ENCODE measurements at places on chromosomes 16 and 17.

DNA sequence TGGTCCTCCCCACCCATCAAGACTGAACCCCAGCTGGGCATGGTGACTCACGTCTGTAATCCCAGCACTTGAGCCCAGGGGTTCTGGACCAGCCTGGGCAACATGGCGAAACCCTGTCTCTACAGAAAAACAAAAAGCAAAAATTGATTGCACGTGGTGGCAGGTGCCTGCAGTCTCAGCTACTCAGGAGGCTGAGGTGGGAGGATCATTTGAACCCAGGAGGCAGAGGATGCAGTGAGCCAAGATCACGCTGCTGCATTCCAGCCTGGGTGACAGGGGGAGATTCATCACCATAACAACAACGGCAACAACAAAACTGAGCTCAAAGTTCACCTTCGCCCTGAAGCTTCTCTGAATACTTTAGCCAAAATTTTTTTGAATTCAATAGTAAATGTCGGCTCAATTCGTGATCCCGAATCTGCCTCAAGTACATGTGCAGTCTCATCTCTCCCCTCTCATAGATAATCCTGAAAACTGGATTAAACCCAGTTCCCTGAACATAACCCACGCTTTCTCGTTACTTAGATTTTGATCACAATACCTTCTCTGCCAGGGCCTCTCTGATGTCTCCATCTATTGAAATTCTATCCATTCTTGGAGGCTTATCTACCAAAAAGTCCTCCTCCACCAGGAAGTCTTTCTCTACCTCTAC, 13.5 kb upstream of the MYH10 start:
- no peak for DNase-seq

GRCh38 chr16:49701789-49702494, 154.0 kb downstream of the ZNF423 start:
- DNase-seq = no peak

- DNase-seq = no peak
These were observed 7.4 kb upstream of the ARMC7 start for GRCh38 chr17:75102385-75102821.

GRCh38 chr17:80445726-80446110, 30.7 kb downstream of the NPTX1 start:
- DNase-seq = no peak

GRCh38 chr17:5422505-5422904, 2.5 kb downstream of the RPAIN start:
- DNase-seq = no peak

GRCh38 chr17:80422276-80422675, 7.3 kb downstream of the ENDOV start:
- no peak for DNase-seq

All from pancreas (tissue), 10 donors.